ENCODE measurements at places on chromosomes 4 and X.

- DNase-seq = no peak
Observed at GRCh38 chr4:69536980-69537379, 41.3 kb upstream of the UGT2B4 start.

- no peak for DNase-seq
Observed at GRCh38 chr4:112513971-112514646, 1.9 kb downstream of the NEUROG2 start.

- no peak for DNase-seq
Observed at GRCh38 chr4:24256066-24256465, 328.3 kb downstream of the DHX15 start.

- DNase-seq = no peak
Observed at GRCh38 chrX:40327085-40327484, 229.3 kb upstream of the BCOR start.

- DNase-seq = no peak
Observed at GRCh38 chrX:110847334-110847733, 51.7 kb upstream of the CHRDL1 start.

GRCh38 chr4:44231006-44231405, 217.6 kb downstream of the KCTD8 start:
- DNase-seq = no peak

GRCh38 chr4:156829201-156829873, 142.3 kb downstream of the PDGFC start:
- no peak for DNase-seq
